ENCODE measurements at places on chromosomes 1 and 21.

DNA sequence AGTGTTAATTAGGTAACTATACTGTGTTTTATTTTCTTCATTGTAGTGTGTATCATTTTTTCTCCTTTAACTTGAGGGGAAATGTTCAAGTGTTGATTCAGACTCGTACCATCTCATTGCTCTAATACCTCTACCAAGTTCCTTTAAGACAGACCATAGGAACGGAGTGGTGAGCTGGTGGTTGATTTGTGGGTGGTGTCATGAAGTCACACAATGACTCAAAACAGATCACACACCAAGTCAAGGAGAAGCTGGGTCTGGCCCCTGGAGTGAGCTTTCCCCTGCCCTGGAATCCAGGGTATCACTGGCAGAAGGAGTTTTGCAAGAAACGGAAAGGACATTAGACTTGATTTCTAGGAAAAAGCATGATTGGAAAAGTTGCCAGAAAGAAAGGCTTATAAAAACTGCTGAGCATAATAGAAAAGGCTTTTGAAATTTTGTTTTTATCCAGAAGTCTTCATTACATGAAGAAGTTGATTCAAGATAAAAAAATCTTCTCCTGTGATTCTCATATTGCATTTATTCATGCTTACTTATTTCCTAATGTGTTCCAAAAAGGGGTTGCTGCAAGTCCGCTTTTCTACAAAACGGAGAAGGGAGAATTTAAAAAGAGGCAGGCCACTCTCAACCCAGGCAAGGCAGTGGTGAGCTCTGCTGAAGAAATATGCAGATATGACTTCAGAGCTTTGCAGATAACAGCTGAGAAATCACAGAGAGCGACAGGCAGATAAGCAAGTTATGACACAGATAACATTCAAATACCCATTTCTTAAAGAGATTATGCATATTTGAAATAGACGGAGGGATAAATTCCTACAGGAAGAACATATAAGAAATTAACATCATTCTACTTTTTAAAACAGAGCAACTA, 79.7 kb downstream of the TBX19 start:
- no peak for DNase-seq

DNA sequence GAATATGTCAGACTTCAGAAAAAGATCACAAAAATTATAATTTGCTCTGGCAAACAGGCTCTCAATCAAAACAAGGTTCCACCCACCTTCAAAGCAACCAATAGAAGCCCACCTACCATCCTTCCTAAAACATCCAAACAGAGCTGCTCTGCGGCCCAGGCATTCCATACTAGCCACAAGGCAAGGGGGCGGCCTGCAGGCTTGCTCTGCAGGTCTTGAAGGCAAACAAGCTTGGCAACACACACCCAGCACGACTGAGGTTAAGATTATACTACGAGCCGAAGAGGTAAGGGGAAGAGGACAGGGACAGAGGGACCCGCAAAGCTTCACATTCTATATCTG, 207.3 kb downstream of the SLC45A1 start:
- DNase-seq = peak; percentile 10

DNA sequence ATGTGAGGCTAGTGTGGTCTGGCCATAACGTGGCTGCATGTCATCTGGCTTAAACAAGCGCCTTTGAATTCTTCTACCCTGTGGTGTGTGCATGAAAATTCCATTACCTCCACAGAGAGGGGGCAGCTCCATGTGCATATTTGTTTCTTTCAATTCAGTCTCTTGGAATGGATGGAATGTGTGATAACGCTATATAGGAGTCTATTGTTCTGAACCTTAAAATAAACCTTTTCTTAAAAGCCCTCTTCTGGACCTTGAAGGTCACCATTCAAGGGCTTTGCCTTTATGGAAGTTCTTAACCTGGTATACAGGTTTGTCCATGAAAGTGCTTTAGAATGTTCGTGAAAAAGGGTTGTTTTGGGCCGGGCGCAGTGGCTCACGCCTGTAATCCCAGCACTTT, 118.2 kb upstream of the ADGRL2 start:
- no peak for DNase-seq

GRCh38 chr1:77776007-77776700, 3.3 kb upstream of the MIGA1 start:
- no peak for DNase-seq

DNA sequence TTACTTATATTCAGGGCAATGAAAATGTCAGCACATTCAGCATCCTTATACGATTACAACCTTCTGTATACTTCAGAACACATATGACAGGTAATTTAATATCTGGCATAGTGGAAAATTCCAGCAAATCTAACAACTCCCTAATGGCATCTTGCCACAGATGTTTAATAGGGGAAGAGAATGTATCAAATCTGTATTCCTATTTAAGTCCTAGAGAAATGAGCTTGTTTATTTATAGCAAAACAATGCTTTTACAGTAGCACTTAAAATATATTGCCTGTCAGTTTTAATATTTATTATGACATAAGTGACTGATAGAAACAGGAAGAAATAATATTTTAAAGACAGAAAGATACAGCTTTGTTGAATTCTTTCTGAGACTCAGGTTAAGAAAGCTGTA, 1101.8 kb upstream of the B3GALT2 start:
- no peak for DNase-seq

GRCh38 chr21:21762855-21763254, 764.6 kb downstream of the NCAM2 start:
- no peak for DNase-seq

GRCh38 chr1:69494221-69494620, 73.5 kb upstream of the LRRC7 start:
- DNase-seq = no peak

DNA sequence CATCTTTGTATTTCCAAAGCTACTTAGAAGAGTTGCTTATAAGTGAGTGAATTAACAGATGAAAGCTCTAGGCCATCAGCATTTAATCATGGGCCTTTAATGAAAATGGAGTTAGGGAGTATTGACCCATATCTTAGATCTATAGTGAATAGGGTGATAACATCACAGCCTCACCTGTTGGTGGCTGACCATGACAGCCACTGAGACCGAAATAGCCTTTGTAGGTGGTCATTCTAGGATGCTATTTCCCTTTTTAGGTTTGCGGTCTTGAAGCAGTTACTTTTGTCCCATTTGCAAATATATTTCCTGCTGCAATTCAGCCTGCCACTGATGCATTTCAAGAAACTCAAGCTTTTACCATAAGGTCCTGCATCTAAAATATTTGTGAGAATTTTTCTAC, 410.1 kb upstream of the LYPLAL1 start:
- DNase-seq = no peak

DNA sequence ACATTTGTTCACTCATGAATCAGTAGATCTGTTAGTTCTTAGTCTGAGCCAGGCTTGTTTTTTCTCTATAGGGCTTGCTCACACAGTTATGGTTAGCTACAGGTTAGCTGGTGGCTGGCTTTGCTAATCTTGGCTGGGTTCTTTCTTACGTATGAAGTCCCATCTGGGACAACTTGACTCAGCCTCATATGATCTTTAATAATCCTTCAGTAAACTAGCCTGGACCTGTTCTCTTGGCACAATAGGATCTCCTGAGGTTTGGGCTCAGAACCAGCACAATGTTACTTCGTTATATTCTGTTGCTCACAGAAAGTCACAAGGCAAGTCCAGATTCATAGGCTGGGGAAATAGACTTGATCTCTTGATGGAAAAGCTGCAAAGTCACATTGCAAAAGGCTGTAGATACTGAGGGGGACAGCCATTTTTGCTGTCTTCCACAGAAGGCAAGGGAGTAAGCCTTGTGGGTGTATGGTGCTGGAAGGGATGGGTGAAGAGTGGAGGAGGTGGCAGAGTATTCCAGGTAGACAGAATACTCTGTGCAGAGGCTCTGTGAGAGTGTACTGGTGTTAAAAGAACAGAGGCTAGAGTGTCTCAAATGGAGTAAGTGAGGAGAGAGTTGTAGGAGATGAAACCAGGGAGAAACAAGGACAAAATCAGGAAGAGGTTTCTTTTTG, 24.4 kb downstream of the EFCAB7 start:
- DNase-seq = no peak

- no peak for DNase-seq
Observed at GRCh38 chr1:236090741-236091147, 25.9 kb upstream of the NID1 start.

DNA sequence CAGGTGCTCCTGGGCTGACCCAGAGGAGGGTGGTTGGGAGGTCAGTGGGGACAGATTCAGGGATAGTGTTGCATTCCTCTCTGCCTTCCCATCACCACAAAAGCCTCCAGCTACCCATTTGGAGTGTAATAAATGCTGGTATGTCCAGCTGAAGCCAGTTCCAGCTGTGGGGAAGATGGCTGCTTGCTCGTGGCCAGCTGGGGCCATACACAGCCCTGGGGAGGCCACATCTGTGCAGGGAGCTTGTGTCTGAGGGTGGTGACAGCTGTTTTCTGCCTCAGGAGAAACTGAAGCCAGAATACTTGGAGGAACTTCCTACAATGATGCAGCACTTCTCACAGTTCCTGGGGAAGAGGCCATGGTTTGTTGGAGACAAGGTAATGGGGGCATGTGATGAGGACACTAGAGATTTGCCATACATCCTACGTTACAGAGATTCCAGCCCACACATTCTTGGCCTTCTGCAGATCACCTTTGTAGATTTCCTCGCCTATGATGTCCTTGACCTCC, 2.7 kb downstream of the GSTM4 start:
- no peak for DNase-seq

- no peak for DNase-seq
Observed at GRCh38 chr1:216830424-216831210, 107.4 kb upstream of the ESRRG start.

DNA sequence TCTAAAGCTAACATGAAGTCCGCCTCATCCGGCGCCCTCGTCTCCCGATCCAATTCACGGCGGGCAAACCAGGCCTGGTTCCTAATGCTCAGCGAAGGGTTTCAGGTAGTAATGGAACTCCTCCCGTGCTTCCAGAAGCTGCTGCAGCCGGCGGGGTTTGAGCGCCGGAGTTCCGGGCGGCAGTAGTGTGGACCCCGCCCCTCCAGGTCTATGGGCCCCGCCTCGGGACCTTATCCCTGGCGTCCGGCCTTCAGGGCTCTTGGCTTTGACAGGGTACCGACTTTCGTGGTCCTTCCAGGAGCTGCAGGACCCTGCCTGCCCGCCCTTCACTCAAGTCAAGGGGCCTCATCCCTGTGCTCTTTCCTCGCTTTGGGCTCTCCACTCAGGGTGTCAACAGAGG, 304.1 kb downstream of the FAM72C start:
- no peak for DNase-seq

GRCh38 chr1:246769306-246769705, 45.1 kb downstream of the SCCPDH start:
- no peak for DNase-seq

DNA sequence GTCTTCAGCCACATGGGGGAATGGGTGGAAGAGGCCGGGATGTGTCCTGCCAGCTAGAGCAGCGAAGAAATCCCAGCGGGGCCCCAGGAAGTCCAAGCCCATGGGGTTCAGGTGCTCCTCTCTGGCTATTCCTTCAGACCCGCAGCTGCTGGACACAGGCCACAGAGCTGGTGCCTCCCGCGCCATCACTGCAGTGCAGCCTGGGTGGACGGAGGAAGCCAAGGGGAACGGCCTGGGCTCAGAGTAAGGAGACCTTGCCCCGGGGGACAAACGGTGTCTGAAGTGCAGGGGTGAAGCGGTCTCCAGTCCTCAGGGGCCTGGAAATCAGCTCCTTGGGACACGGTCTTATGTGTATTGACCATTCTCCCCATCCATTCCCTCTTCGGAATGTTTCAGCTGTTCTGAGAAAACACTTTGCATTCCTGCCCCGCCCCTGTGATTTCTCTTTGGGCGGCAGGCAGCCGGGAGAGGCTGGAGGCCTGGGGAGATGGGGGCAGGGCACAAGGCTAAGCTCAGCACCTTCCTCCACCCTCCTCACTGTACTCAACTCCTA, 18.4 kb downstream of the MTHFR start:
- no peak for DNase-seq

- DNase-seq = no peak
Observed at GRCh38 chr1:185477638-185478580, 160.9 kb upstream of the IVNS1ABP start.

- no peak for DNase-seq
Observed at GRCh38 chr21:45135122-45135521, 60.7 kb downstream of the ADARB1 start.

- DNase-seq = no peak
Observed at GRCh38 chr1:85822696-85823095, 114.5 kb upstream of the ZNHIT6 start.

DNA sequence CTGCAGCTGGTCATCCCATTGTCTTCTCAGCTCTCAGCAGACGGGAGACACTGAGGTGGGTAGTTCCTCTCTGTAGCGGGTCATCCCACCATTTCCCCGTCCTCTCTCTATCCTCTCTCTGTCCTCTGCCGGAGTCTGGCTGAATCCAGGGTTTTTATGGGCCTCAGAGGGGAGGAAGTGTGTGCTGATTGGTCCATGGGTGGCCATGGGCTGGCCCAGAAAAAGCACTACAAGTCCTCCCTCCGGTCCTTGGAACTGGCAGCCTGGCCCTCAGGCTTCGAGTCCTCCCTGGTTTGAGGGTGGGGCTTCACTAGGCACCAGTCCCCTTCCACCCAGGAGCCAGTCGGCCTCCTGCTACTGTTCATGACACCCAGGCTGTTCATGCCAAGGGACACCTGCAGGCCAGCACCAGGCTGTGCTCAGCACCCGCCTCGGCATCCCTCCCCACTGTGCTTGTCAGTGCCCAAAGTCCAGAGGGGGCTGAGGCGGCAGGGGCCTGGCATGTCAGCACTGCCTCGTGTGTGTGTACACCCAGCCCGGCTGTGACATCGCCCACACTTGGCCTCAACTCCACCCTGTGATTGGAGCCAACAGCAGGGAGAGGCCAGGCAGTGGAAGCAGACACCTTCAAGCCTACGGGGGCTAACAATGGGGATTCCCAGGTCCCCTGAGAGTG, 23.0 kb upstream of the LRRC8C start:
- no peak for DNase-seq

GRCh38 chr1:39529901-39530535, 38.6 kb downstream of the BMP8A start:
- no peak for DNase-seq

DNA sequence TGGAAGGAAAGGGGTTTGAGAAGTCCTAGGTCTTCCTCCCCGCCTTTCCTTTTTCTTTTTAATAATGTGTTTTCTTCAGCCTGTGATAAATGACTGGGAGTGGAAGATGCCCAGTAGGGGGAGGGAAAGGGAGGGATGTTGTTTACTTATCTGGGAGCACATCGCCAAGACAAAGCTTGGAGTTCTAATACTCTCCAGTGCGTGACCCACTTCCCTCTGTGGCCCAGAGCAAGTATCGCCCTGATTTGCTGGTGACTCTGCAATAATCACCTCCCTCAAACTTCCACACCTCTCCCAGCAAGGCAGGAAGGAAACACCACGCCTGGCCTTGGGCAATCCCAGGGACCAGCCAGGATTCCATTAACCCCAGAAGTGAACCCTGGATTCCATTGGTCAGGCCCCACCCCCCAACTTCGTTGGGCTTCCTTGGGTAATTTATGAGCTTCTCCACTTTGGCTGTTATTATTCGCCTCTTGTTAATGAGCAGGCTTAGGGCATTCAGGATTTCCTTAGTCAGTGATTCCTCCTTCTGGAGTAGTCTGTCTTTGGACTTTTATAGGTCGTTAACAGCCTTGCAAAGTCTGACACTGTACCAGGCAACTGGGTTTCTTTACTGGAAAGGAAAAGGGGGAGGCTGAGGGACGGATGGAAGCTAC, 24.3 kb upstream of the GRHL3 start:
- DNase-seq = no peak
